ENCODE measurements at places on chromosomes 3 and 15.

DNA sequence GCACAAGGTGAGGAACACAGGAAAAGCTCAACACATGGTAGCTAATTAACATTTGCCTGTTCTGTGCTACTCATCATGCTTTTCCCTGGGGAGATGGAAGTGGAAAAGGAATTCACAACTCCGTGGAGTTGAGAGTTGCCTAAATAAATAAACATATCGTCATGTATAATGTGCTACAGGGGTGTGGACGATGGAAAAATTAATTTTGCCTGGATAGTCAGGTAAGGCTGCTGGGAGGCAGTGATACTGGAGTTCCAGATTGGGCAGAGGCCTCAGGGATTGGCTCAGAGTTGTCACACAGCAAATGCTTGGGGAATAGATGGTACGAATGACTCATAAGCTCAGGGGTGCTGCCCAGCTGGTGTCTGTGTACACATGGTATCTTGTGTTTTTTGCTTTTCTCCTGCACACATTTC lies 3.1 kb upstream of the ABHD6 start:
- no peak for DNase-seq

DNA sequence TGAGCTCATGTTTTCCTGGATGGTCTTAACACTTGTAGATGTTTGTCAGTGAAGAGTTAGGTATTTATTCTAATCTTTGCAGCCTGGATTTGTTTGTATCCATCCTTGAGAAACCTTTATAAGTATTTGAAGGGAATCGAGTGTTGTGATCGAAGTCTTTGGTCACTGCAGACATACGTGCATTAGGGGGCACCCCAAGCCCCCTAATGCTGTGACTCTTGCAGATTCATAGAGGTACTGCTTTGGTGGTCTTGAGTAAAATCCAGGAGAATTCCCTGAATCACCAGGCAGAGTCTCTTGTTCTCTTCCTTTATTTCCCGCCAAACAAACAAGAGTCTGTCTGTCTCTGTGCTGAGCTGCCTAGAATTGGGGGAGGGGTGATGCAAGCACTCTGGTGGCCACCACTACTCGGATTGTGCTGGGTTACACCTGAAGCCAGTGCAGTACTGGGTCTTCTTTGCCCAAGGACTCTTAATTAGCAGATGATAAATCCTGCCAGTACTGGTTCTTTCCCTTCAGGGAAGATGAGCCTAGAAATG lies 170.5 kb upstream of the POU1F1 start:
- DNase-seq, result no peak

DNA sequence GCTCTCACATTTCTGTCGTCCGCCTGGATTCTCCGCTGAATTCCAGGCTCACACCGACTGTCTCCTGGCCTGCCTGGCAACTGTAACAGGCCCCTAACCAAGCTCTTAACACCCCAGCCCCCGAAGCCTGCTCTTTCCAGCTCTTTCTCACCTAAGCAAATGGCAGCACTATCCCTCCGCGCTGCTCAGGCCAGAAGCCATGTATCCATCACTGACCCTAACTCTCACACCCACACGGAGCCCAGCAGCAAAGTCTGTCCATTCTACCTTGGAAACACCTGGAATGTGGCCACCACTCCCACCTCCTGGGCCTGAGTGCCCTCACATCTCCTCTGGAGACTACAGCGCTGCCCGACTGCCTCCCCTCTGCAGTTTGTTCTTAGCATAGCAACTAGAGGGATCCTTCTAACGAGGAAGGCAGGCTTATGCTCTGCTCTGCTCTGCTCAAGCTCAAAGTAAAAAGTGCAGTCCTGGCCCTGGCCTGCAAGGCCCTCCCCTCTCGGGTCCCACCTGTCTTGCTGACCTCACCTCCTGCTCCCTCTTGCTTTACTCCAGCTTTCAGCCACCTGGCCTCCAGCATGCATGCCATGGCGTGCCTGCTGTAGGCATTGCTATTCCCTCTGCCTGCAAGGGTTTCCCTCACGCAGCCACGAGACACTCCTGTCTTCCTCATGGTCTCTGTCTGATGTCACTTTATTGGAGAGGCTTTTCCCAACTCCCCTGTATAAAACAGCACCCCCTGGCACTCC lies 27.2 kb downstream of the FEM1B start:
- no peak for DNase-seq

- no peak for DNase-seq
Observed at GRCh38 chr3:26962492-26963360, 340.2 kb downstream of the LRRC3B start.

DNA sequence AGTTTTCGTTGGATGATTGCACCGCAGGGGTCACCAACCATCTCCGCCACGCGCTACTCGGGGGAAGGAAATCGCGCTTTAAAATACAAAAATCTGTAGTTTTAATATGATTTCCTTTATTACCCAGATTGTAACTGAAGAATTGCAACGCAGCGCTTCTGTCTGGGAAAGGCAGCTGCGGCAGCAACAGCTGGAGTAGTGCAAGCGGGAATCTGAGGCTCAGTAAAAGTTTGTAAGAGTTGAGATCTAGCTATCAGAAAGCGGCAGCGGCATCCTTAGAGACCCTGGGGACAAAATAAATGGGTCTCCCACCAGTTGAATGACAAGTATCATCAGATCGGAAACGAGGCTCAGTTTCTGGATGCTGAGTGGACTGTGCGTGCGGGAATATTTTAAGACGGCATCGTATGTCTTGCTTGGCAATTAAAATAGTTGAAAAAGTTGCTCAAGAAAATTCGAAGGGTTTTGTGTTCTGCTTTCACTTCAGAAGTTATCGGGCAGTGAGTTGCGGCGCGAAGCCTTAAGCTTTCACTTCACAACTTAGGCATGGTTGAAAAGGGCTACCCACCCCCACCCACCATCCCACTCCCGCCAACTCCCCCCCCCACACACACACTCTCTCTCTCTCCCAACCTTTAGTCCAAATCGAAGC lies 2.7 kb downstream of the MECOM start:
- DNase-seq, result no peak

DNA sequence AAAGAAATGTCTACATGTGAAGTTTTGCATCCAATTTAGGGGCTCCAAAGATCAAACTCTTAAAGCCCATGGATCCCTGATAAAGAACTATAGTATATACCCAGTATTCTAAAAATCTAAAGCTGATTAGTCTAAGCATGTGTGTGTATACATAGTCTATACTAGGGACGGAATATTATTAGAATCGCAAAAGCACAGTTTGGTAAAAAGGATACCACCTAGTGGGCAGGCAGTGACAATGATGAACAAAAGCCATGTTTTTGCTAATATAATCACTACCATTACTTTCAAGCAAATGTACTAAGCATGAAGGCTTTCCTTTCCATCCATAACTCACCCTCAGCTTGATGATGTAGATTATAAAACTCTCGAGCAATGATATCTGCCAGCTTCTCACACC lies 16.5 kb downstream of the POLQ start:
- DNase-seq, result no peak

Data from C1 segment of cervical spinal cord (tissue), 14 donors.